ENCODE measurements at places on chromosomes 5 and 9.
A peak's percentile ranks its signal among the peaks of the same experiment; 100 is the strongest.

DNA sequence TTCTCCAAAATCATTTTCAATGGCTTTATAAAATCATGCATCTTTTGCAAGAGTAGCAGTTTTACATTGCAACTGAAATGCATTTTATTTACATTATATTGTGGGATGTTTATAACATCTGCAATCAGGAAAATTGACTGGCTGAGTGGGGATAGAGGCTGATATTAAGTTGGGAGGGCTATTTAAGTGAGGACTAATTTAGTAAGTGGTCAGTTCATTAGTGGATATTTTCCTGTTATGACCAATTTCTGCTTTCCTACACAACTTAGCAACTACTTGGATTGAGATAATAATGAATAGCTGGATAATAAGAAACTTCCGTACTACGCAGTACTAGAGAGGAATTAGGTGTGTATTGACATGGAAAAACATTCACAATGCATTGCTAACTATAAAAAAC lies 92.9 kb upstream of the SSBP2 start:
- no peaks in the 10 kb centered on the region for H3K4me1 ChIP-seq
- no peak overlapping the region for H3K4me3 ChIP-seq
- H3K27ac ChIP-seq: no peak overlapping the region

GRCh38 chr5:39209924-39210323 lies 9.4 kb downstream of the FYB1 start:
- H3K36me3 ChIP-seq: peaks cover 5% of the 10 kb centered on the region
- peak; percentile 89 for DNase-seq
- no peaks in the 10 kb centered on the region for H3K27me3 ChIP-seq
- peaks cover 86% of the 10 kb centered on the region for H3K4me1 ChIP-seq

GRCh38 chr5:16842896-16843295 lies 93.2 kb downstream of the MYO10 start:
- H3K4me3 ChIP-seq: no peak overlapping the region
- peaks cover 7% of the 10 kb centered on the region for H3K27me3 ChIP-seq
- H3K36me3 ChIP-seq: no peaks in the 10 kb centered on the region
- no peak overlapping the region for H3K27ac ChIP-seq
- DNase-seq: no peak
- no peaks in the 10 kb centered on the region for H3K4me1 ChIP-seq

DNA sequence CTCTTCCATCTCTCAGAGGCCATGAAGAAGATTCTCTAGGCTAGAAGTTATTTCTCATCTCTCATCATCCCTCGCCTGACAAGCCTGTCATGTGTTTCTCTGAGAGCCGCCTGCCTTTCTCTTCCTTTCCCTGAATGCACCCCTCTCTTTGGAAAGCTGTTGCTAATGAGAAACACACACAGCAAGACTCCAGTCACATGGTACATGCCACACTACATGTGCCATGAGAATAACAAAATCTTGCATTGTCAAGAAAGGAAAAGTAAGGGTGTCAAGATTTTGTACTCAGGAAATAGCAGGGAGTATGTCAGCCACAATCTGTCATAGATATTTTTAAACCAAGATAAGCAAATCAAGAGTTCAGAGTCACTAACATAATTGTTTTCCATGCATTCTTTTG lies 8.9 kb downstream of the AGXT2 start:
- peaks cover 13% of the 10 kb centered on the region for H3K27me3 ChIP-seq
- no peak for DNase-seq
- no peak overlapping the region for H3K4me3 ChIP-seq
- no peaks in the 10 kb centered on the region for H3K4me1 ChIP-seq

GRCh38 chr5:151600069-151600665 lies 9.0 kb upstream of the FAT2 start:
- H3K4me1 ChIP-seq: no peaks in the 10 kb centered on the region
- H3K4me3 ChIP-seq: no peak overlapping the region
- DNase-seq: no peak
- H3K27ac ChIP-seq: no peak overlapping the region
- no peaks in the 10 kb centered on the region for H3K36me3 ChIP-seq
